Activated T-helper 1 cell treated with anti-CD3 and anti-CD28 coated beads, Interleukin-2, amount 50 U/mL, for 16 hours (primary cell): ENCODE measurements at places on chromosomes 16 and 17.

- DNase-seq = no peak
Measured at GRCh38 chr16:67943619-67944504, at the start of gene LCAT. LCAT (minus strand) TSS chr16:67944120; CDS start chr16:67944101, 19 bp downstream.

DNA sequence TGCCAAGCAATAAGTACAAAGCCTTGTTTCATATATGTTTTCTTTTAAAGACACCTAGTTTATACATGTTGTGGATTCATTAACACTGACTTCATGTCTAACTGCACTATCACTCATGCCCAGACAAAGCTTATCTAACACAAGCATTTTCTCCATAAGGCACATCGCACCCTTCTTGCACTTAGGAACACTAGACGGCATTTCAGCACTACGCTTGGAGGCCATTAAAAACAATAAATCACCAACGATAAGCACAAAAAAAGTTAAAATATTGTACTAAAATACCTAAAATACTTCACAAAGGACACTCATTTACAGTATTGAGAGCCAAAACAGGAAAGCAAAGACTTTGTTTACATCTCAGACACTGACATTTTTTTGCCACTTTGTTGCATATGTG is 39.0 kb upstream of the TEKT3 start:
- DNase-seq = no peak

DNA sequence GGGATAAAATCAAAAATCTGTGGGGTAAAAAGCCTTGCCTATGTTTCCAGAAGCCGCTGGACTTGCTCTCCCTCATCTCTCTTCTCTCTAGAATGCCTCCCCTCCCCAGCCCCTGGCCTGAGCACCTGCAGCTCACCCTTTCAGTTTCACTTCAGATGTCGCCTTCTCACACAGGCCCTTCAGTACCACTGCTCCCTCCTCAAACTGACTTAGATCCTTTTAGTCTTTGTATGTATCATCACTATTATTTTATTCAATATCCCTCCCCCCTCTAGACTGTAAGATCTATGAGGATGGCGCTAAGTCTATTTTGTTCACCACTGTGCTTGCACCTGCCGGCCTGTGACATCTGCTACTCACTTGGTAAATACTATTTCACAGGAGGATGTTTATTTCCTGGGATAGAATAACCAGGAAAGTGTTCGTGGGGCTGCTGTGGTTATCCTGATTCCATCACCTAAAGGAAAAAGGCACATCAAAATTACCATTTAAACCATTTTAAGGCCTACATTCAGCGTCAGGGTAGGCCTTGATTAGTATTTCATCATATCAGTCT is 122.3 kb downstream of the MRTFB start:
- DNase-seq = no peak

DNA sequence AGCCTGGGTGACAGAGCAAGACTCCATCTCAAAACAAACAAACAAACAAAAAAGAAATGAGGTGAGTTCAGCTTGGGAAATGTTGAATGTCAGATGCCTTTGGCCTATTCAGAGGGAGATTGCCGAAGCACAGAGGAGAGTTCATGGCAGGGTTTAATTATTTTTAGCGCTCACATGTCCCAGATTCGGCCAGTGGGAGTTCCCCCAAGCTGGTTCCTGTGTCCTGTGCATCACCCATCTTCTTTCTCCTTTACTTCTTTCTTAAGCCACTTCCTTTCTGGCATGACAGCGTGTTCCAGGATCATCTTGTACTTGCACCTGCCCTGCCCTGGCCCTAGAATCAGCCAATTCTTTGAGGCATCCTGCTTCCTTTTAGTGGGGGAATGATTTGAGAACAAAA is 9.2 kb downstream of the MPV17L start:
- no peak for DNase-seq

GRCh38 chr17:80632046-80632581 is 87.5 kb downstream of the RPTOR start:
- DNase-seq = no peak

- no peak for DNase-seq
Measured at GRCh38 chr16:49409121-49409520, 35.5 kb downstream of the C16orf78 start.

DNA sequence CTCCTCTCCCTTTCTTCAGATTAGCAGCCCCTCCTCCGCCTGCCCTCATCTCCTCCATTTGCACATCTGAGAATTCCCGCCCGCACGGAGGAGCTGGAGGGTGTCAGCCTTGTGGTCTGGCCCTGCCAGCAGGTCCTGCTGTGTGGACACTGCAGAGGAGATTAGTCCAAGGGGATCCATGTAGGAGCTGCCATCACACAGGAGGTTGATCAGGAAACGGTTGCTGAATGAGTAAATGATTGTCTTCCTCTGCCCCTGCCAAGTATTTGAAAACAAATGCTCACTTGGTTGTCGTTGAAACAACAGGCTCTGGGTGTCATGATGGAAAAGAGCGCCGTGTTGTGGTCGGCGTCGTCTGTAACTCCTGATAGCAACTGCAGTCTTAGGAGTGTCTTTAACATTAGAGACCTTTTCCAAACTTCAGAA is 63.8 kb upstream of the CHMP6 start:
- DNase-seq = no peak

DNA sequence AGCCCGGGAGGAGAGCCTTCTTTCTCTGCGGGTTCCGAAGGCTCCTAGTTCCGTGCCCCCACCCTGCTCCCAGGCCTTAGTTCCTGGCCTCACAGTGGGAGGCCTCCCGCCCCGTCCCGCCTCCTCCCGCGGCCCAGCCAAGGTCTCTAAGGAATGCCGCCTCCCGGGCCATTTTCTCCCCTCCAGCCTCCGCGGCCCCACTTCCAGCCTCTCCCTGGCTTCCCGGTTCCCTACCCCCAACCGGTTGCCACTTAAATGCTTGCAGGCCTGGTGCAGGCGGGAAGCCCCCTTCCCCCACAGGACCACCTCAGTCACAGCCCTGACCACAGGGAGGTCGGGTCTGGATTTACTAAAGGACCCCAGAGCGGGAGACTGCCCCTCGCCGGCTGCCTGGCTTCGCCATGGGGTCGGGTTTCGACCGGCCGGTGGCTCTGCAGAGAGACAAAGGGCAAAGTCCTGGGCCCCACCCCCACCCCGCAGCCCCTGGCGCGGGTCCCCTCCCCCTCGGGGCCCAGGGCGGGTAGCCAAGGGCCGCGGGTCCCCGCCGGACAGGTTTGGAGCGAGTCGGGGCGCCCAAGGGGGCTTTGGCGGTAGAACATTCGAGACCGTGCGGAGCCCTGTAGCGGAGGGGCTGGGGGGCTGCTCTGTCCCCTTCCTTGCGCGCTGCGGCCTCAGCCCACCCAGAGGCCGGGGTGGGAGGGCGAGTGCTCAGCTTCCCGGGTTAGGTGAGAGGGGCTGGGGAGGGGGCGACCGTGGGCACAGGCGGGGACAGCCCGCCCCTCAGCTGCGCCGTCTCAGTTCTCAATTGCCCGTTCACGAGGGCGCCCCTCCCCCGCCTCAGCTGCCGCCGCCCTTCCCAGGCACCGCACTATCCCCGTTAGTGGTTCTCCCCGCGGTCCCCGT is 16.4 kb downstream of the IGF2BP1 start:
- no peak for DNase-seq

- peak; percentile 19 for DNase-seq
Measured at GRCh38 chr17:5706577-5707210, 122.4 kb upstream of the NLRP1 start.

DNA sequence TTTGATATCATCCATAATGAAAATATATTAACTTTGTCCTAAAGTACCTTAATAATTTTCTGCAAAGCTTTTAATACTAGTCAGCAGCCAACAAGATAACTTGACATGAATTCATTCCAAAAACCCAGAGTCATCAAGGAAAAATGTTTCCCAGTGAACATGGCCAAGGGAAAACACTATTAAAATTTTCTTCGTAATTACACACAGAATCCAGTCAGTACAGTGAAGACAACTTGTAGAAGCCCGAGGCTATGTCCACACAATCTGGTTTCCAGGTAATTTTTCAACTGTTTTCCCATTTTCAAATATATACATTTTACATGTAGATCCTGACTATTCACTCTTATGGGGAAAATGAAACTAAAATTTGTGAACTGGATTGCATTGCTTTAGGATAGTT is 600.9 kb downstream of the CDH8 start:
- DNase-seq = no peak

- DNase-seq = no peak
Measured at GRCh38 chr16:72120026-72120425, 26.4 kb downstream of the DHX38 start.

DNA sequence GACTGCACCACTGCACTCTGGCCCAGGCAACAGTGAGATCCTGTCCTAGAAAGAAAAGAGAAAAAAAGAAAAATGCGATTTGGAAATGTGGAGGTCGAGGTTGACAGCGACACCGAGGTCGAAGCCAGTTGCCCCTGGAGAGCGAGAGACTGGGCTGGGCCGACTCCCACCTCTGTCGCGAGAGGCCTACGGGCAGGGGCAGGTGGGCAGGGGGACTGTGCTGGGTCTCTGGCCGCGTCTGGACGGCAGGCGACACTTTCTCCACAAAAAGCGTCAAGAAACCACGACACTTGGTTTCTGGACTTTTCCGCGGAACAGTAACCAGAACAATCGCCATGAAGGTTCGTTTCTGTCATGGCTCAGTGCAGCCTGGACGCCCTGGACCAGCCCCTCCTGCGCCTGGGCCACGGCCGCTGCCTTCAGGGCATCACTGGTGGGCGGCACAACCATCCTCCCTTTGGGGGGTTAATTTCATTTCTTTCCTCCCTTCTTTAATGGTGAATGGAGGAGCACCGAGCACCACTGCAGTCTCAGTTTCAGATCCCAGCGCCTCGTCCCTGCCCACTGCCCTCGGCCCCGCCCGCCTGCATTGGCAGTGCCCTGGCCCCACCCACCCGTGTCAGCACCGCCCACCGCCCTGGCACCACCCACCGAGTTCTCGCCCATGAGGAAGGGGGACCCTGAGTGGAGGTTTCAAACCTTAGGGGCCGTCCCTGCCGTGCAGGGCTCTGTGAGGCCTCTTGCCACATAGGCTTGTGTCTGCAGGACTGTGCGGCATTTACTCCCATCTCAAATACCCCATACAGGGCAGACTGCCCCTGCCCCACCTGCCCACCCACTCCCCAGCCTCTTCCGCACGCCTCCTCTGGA is 18.5 kb upstream of the CDH15 start:
- DNase-seq = no peak

GRCh38 chr16:85309656-85310587 is 197.7 kb upstream of the CIBAR2 start:
- no peak for DNase-seq

- DNase-seq = no peak
Measured at GRCh38 chr16:77972062-77972392, 50.3 kb upstream of the CLEC3A start.

- no peak for DNase-seq
Measured at GRCh38 chr16:35565626-35566025, 2106.2 kb downstream of the TP53TG3F start.

DNA sequence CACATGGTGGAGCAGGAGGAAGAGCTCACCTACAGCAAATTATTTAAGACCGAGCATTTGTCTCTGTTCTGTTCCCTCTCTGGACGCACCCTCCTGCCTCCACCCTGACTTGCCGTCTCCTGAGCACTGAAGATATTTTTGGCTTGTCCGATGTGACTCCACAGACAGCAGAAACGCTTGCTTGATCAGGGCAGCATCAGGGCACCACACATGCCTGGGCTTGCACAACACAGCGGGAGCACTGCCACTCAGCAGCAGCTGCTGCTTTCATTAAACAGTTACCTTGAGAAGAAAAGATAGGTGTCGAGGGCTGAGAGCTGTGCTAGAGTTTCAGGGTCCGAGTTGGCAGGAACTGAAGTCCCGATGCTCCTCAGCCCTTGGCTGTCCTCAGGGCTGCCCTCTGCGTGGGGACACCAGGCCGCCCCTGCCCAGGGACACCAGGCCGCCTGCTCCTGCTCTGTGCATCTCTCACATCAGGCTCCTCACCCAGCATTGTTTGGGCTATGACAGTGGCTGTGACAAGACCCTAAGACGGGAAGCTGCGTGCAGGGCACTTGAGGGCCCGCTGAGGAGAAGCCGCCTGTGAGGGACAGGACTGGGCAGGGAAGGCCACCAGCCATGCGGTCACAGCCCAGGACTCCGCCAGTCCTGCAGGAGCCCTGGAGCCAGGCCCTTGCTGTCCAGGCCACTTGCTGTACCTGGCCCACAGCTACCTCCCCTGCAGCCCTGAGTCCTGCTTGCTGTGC is 21.3 kb upstream of the CDH15 start:
- no peak for DNase-seq

DNA sequence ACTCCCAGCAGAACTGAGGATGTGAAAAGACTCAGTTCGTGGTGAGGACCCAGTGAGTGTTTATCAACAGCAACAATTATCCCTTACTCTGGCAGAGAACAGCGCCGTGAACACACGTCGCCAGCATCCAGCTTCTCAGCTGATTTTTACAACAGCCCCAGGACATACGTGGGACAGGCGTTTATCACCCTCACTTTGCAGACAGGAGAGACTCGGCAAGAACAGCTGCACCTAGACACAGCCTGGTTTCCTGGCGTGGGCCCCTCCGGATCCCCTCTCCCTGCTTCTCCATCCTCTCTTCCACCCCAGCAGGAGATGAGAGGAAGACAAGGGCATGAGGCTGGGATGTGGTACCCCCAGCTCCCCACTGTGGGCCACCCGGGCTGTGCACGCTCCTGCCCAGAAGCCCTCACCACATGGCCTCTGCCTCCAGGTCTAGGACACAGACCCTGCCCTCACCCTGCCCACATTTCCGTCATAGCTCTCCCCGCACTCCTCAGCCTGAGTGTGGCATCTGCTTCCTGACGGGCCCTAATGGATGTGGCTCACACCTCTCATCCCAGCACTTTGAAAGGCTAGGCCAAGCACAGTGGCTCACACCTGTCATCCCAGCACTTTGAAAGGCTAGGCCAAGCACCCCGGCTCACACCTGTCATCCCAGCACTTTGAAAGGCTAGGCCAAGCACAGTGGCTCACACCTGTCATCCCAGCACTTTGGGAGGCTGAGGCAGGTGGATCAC is 17.5 kb downstream of the ABR start:
- DNase-seq = no peak

DNA sequence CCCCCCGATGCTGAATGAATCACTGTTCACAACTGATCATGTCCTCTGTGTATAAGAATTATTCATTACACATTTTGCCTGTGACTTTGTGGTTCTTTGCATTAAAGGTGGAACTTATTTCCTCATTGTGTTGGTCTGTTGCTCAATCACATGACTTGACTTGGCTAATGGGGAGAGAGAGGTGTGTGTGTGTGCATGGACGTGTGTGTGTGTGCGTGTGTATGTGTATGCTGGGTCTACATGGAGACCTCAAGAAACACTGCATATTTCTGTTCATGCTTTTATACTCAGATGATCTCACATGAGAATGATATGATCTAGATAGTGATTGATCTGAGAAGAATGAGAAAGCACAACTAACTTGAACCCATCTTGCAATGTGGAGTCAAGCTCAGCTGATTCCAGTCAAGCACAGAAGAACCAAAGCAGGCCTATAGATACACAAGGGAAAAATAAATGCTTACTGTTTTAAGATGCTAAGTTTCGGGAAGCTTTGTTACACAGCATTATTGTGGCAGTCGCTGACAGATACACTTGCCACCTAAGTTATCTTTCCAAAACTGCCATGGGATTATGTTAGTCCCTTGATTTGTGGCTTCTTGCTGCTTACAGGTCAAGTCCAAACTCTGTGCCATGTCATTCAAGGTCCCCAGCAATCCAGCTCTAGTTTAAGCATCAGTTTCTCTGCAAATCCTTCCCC is 167.9 kb upstream of the ZFHX3 start:
- DNase-seq = no peak

- DNase-seq = no peak
Measured at GRCh38 chr16:23420011-23420410, 33.0 kb downstream of the COG7 start.
